Stimulated activated CD8-positive, alpha-beta memory T cell treated with anti-CD3 and anti-CD28 coated beads, Interleukin-2, amount 100 ng/mL, for 48 hours (primary cell): ENCODE measurements at places on chromosomes 4 and X.

GRCh38 chr4:54696649-54697048, 38.9 kb downstream of the KIT start:
- no peak for DNase-seq

DNA sequence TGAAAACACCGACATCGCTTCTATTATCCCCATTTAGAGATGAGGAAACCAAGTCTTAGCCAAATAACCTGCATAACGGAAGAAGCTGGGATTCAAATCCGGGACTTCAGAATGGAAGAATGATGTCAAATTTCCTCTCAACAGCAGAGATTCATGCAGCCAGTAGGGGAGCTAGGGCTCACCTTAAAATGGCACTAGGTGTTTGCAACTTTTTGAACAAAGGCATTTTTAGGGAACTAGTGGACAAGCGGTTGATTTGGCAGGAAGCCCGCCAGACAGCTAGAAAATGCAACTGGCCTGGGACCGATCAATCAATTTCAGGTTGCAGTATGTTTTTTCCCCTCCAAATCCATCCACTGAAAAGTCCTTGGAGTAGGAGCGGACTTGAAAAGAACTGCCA, 224.2 kb downstream of the PTTG2 start:
- no peak for DNase-seq

- no peak for DNase-seq
Measured at GRCh38 chrX:132539611-132540010, 50.8 kb upstream of the MBNL3 start.

GRCh38 chrX:115560211-115560977, 580 bp upstream of the PLS3 start:
- no peak for DNase-seq

DNA sequence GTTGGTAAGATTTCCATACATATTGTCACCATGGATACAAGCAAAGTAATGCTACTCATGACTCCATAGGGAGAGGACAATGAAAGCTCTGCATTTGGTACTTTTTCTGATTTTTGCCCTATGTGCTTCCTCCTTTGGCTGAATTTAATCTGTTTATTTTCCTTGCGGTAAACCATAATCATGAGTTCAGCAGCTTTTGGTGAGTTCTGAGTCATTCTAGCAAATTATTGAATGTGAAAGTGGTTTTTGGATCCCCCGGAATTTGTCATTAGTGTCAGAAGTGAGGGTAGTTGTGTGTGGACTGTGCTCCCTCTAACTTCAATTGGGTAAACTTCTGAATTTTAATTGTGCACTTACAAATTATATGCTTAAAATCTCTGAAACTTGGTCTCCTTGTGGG, 170.3 kb downstream of the MOSPD2 start:
- no peak for DNase-seq

GRCh38 chr4:33013282-33013681, 2293.1 kb downstream of the PCDH7 start:
- DNase-seq: no peak

- no peak for DNase-seq
Measured at GRCh38 chrX:43808231-43808630, 74.0 kb downstream of the MAOB start.

DNA sequence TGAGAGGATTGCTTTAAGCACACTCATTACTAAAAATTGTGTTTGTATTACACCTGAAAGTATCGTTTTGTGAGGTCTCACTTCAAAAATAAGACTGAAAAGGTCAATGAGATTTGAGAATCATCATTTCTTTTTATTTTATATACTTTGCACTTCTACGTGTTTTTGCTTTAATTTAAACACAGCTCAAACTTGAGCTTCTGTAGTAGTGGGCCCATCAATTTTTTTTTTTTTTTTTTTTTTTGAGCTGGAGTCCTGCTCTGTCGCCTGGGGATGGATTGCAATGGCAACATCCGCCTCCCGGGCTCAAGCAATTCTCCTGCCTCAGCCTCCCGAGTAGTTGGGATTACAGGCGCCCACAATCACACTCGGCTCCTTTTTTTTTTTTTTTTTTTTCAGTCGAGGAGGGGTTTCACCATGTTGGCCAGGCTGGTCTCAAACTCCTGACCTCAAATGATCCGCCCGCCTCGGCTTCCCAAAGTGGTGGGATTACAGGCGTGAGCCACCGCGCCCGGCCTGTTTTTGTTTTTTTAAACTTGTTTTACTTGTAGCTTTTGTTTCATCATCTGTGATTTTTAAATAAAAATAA, 1.5 kb downstream of the GSTCD start:
- DNase-seq: no peak

DNA sequence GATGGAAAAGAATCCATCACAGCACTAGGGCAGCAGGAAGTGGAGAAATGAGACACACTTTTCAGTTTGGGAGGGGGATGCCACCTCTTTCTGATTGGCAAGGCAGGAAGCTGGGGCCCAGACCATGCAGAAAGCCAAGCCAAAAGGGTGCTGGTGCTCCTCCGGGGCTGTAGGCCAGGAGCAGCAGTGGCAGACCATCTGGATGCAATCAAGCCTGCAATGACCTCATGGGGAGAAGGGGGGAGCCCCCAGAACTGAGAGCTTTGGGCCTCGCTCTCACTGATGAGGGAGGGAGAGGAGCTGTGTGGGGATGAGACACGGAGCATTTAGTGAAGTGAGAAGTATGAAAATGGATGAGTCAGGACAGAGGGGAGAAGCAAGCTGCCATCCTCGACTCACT, 141.3 kb upstream of the NALF2 start:
- no peak for DNase-seq
